ENCODE measurements at places on chromosomes 2 and 18.

DNA sequence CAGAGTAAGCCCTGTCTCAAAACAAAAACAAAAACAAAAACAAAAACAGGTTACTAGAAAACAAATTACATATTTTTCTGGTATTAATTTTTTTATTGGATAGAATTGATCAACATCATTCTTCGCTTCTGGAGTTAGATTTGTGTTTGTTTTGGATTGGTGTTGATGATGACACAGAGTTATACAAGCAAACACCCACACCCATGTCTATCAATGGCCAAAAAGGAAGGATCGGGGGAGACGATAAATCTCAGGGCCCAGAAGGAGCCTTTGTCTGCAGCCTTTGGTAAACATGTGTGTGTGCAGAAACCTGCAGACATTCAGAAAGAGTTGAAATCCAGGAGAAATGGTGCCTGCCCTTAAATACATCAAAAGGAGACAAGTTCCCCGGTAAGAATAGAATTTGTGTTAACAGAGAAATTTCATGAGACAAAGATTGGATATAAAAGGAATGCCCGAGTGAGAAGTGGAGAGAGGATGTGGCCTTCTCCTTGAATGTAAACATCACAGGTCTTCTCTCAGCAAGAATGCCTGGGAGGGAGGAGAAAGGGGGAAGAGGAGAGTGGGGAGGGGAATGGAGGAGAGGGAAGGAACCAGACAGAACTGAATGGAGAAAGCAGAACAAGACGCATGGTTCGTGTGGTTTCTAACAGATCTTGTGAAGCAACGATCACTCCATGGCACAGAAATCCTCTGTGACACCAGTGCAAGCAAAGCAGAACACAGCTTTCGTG, 40.4 kb upstream of the TMEM178A start:
- no peak for DNase-seq

DNA sequence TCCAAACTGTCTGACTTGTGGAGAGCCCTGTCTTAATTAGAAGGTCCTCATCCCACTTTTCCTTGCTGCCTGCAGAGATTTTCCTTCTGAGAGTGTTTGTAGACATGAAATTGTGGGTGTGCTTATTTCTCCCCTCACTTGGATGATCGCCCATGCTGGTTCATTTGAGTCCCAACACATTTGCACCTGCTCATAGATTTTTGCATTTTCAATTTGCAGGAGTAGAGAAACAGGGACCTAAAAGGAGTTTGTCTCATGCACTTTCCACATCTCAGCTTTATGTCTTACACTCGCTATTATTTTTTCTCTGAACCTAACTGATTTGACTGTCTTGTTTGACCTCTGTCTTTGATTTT, 33.2 kb upstream of the FHL2 start:
- DNase-seq: no peak

DNA sequence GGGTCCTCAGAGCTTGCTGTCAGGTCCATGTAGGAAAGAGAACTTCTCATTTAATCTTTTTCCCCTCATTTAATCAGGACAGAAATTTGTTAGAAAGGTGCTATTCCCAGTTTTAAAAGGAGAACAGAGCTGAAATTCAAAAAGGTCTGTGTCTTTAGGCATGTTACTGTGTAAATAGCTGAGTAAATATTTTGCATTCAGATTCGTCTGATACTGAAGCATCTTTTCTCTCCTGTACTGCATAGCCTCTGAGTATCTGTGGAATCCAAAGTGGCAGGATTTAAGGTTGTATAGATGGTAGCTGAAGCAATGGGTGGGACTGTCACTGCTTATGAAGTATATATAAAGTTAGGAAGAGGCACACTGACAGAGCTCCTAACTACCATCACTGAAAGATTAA, 9.0 kb downstream of the PTPN4 start:
- no peak for DNase-seq

DNA sequence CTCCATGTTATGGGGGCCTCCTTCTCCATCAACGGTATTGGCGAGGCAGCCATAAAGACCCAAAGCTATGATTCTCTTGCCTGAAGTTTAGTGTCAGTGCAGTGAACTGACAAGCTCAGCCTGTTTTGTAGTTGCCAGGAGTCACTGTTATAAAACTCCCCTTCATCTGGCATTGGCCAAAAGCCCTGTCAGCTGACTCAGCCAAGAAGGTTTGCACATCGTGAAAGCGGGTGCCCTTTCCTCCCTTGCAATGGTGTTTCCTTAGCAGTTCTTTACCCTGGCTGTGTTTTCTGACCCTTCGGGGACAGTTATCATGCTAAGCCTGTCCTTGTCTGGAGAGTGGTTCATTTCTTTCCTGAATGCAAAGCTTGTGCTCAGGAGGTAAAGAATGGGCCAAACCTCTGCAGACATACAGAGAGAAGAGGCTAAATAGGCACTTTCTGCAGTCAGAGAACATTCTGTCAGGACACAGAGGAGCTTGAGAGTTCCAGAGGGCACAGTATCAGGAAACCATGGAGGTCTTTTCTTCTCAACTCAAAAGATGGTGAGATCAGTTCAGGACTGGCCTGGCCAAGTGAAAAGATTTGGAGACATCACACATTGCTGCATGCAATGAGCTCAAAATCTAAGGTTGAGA, 414.2 kb downstream of the ZNF521 start:
- no peak for DNase-seq

DNA sequence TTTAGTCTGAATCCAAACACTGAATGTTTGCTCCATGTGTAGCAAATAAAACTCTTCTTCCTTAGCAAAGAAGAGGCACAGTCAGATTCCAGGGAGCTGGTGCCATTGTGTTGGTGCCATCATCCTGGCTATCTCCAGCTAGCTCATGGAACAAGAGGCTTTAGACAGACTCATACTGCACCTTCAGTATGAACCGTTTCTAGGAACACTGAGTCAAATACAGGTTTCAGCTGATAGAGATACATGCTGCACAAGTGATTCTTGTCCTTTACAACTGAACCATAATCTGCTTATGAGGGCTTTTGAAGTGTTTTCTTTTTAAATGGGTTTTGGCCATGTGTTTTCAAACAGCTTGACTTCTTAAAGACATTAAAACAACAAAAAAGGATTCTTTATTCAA, 57.9 kb downstream of the DYNC1I2 start:
- DNase-seq: no peak

DNA sequence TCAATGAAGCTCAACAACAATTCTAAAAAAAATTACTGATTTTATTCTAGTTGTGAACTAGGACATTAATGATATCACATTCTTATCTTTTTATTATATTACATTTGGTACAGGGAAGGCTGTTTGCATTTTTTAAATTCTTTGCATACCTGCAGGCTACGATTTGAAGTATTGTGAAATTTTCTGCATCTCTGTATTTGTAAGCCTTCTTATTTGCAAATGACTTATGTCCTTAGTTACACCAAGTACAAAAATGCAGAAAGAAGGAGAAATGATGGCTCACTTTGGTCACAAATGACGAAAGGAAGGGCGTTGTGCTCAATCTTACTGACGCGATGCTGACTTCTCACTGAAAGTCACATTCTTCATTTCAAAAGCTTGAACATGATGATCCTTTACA, 227.5 kb upstream of the SOX11 start:
- DNase-seq: no peak

DNA sequence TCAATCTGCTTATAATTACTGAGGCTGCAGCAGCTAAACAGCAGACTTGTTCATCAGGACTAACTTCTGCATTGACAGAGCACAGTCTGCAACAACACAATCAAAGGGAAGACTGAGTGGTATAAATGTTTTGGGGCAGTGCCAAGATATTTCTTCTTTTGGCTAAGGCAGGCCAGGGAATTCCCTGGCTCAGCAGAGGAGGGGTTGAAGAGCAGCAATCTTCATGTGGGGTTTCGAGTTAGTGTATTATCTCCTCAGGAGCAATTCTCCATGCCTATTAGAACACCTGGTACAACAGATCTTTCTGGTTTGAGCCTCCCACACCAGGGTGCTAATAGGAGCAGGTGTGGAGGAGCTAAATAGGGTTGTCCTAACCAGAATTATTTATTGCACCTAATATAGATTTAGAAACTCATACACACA, 103.0 kb upstream of the STK17B start:
- no peak for DNase-seq

DNA sequence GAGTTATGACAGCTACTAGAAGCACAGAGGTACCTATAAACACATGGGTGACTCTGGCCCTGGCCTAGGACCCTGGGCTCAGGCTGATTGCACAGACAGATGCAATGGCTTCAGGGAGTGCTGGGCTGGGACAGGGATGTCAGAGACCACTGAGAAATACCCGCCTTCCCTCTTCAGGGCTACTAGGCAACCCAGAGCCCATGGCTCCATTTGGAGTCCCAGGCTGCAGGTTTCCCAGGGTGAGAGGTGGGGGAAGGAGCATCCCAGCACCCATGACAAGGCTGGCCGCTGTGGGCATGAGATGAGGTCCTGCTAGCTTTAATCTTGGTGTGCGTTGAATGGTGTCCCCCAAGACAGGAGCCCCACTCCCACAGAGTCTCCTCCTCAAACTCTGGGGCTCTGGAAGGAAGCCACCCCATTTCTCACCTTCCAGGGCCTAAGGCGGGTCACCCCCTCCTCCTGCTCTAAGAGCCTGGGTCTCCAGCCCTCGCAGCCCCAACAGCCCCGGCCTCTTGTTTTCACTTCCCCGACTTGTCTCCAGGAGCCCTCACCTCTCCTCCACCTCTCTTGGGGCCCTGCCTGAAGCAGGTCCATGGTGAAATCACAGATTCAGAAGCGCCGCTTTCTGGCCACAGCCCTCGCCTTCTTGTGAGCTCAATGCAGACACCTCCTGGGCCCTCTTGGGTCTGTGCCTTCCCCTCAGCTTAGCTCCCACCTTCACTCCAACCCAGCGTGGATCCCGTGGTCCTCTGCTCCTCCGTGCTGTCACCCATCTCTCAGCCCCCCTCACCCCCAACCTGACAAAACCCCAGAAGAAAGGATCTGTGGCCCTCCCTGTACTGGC, 41.4 kb downstream of the EMX1 start:
- DNase-seq: no peak

DNA sequence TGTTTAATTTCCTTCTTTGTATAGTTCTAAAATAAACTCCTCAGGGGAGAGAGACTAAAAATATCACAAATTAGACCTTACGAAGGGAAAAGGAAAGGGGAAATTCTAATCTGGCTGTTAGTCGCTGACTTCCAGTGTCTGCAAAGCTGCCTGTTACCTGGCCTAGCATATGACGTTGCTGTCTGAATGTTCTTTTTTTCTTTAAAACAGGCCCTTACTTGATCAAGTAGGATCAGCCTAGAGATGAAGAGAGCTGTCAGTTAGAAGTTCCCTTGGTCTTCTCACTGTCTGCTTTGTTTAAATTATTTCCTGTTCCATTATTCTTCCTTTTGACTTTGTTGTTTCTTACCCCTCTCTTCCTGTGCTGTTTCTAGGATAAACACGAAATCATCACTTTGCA, 11.2 kb downstream of the NCK2 start:
- DNase-seq: no peak

DNA sequence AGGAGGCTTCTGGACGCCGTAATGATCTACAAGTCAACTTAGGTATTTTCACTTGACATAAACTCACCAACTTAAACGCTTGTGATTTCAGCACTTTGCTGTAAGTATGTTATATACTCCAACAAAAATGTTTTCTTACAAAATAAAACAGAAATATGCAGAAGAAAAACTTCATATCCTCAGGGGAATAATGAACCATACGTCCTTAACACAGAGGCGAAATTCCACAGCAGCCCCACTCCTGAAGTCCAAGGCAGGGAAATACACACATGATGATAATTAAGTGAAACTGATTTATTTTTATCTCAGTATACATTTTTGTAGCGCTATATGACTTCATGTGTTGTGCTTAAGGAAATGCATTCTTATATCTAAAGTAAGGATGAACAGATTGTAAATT, 335.4 kb upstream of the VWC2L start:
- no peak for DNase-seq

DNA sequence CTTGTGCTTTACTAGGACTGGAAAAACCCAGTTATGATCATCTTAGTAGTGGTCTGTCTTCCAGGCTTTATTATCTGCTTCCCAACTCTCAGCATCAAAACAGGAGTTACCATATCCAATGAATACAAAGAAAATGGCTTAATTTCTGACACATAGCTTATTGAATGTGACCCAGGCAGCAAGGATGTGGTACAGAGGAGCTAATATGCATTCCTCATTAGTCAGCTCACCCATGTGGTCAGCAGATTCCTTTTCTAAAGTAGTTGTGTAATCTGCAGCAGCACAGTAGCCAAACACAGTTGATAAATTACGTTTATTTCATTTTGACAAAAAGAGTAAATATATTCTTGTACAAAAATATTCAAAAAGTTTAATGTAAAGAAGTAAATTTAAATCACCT, 43.6 kb downstream of the TSPYL6 start:
- DNase-seq: no peak

- no peak for DNase-seq
These were observed 15.1 kb upstream of the BZW1 start for GRCh38 chr2:200796561-200796960.

DNA sequence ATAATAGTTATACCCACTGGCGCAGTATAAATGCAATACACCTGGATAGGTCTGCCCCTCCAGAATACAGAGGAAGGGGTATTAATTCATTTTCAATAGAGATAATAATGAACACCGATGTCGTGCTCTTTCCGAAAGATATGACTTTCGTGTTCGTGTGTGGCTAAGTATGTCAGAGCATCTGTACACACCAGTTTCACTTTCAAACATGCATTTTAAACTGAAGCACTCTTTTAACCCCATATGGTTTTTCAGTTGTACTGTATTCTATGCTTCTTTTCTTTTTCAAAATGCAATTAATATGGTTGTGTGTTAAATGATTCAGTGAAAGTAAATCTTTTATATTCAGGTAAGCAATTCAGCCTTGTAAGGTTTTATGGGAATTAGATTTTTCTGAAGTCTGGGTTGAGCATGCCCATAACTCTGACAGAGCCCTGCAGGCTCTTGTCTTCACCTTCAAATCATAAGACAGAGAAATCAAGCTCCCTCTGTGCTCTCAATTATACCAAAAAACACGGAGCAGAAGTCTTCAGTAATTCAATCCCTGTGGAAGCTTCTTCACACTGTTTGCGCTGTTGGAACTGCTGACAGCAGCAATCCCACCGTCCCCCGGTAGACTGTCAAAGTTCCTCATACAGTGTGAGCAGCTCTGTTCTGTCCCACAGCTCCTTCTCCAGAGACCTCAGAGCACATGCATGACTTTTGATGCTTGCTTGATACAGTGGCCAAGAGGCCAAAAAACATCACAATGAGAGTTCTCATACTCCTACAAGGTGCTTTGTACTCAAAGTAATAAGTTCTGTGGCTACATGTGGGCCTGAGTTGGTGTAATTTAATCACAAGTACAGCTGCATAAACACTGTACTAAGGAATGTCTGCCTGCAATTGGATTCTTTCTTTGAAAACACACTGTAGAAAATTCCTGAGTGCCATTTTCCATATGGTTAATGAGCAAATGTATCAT, 186.8 kb downstream of the ZNF521 start:
- DNase-seq: no peak
